Dermis microvascular lymphatic vessel endothelial cell (primary cell): ENCODE measurements at places on chromosomes 12 and 14. TPM values are rescaled to one million over a fixed set of nuclear protein-coding genes. Genes with fewer than 3 reads are reported as not detected.

- no peak for DNase-seq
These were observed 117.2 kb upstream of the ATP2B1 start for GRCh38 chr12:89825591-89826449.

Gene FOXG1
- not detected in 2 replicates for total RNA-seq

Gene TPH2
- not detected in 2 replicates for total RNA-seq

Gene ASCL1
- total RNA-seq, result not detected in 2 replicates

DNA sequence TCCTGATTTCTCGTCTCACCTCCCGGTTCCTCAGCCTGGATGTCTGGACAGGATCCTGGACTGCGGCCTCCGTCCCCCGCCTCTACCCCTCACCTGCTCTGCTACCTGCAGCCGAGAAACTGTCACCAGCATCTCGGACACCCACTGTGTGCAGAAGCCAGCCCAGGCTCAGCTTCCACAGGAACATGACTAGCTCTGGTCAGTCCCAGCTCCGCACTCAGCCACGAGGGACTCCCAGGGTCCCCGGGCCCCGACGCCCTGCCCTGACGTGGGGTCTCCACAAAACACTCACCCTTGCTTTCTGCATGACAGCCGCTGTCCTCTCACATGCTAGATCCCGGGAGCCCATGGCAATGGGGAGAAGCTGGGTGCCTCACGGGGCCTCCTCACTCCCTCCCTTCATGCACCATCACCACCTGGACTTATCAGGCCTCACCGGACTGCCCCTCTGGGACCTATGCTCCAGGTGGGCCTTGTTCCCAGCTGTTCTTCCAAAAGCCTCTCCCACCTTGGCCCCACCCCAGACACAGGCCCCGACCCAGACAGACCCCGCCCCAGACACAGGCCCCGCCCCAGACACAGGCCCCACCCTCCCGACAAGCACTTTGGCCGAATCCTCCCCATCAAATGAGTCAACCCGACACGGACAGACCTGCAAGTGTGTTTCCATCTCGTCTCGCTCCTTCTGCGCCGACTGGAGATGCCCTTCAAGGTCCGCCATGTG is 26.9 kb upstream of the ANKLE2 start:
- DNase-seq, result no peak

Gene LDHB
- 137 and 253 TPM in 2 replicates for total RNA-seq

GRCh38 chr12:25107920-25108319 is 87.0 kb downstream of the DNAI7 start:
- no peak for DNase-seq

Gene CTSG
- total RNA-seq, result not detected in 2 replicates

DNA sequence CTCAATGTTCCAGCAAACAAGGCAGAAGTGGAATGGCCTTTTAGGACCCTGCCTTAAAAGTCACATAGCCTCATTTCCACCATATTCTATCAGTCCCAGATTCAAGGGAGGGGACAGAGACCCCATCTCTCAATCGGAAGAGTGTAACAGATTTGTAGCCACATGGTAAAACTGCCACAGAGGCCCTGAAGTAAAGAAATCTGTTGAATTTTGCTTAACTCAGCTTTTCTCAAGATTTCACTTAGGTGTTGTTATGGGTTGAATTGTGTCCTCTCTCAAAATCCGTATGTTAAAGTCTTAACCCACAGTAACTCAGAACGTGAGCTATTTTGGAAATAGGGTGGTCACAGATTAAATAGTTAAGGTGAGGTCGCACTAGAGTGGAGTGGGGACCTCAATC is 22.7 kb upstream of the CCDC60 start:
- DNase-seq, result no peak

DNA sequence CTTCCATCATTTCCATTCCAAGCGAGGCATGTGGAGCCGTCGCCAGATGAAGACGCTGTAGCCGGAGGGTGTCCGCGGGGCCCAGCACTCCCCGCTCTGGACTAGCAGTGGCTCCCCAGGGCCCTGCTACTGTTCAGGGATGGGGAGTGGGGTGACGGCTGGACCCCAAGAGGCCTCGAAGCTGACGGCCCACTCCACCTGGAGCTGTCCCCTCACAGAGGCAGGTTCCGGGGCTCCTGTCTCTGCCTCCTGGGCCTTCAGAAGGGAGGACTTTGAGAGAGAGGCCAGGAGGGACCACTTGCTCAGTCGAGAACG is 101.6 kb downstream of the B4GALNT3 start:
- no peak for DNase-seq

- DNase-seq, result peak; percentile 24
These were observed 104.5 kb upstream of the EGLN3 start for GRCh38 chr14:34055157-34055950.

Gene GRIP1
- total RNA-seq, result under 0.01 and 0.13 TPM in 2 replicates

DNA sequence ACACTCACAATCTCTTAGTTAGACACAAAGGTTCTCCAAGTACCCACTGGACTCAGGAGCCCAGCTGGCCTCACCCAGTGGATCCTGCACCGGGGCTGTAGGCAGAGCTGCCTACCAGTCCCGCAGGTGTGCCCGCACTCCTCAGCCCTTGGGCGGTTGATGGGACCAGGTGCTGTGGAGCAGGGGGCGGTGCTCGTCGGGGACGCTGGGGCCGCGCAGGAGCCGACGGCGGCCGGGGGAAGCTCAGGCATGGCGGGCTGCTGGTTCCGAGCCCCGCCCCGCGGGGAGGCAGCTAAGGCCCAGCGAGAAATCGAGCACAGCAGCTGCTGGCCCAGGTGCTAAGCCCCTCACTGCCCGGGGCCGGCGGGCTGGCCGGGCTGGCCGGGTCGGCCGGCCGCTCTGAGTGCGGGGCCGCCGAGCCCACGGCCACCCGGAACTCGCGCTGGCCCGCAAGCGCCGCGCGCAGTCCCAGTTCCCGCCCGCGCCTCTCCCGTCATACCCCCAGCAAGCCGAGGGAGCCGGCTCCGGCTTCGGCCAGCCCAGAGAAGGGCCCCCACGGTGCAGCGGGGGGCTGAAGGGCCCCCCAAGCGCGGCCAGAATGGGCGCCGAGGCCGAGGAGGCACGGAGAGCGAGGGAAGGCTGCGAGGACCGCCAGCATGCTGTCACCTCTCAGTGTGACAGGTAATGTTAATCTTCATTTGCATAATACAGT is 506.8 kb downstream of the LRFN5 start:
- no peak for DNase-seq

Gene POTEG
- total RNA-seq, result not detected in 2 replicates

- DNase-seq, result no peak
These were observed 274.0 kb downstream of the SLC15A4 start for GRCh38 chr12:128549601-128550218.

Gene RHEBL1
- total RNA-seq, result 1.9 and 2.2 TPM in 2 replicates

DNA sequence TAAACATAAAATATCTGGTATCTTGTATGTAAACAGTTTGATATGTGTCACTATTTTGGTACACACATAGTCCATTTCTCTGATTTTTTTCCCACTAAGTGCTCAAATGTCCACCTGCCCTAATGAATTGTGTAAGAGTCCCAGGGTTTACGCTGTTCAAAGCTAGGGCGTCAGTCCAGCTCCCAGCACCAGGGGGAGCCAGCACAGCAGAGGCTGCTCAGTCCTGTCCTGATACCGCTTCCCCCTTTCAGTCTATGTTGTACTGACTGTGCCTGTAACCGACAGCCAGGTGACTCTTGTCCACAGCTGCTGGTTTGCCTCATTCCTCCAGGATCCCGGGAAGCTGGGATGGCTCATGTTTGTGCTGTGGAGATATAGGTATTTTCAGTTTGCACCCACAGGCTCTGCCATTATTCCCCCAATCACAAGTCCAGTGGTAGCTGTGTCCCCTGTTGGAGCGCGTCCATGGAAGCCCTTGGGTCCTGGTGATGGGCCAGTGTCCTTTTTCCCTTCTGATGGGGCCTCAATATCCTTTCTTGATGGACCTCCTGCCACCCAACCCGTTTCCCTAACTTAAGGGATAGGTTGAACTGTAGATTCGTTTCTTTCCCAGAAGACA is 242.0 kb downstream of the NEDD1 start:
- DNase-seq, result no peak

DNA sequence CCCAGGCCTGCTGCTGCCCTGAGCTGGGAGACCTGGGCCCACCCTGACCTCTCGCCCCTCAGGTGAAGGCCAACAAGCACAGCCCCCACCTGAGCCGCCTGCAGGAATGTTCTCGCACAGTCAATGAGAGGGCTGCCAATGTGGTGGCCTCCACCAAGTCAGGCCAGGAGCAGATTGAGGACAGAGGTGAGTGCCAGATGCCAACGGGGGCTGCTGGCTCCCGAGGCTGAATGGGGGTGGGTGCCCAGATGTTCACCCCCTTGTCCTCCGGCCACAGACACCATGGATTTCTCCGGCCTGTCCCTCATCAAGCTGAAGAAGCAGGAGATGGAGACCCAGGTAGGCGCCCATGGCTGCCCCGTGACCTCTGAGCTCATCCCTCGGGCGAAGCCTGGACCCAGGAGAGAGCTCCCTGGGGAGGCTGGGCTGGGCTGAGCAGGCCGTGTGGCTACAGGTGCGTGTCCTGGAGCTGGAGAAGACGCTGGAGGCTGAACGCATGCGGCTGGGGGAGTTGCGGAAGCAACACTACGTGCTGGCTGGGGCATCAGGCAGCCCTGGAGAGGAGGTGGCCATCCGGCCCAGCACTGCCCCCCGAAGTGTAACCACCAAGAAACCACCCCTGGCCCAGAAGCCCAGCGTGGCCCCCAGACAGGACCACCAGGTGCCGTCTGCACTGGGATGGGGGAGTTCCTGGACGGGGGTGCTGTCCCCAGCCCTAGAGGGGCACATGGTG is 25.8 kb downstream of the HIP1R start:
- no peak for DNase-seq

GRCh38 chr12:54197431-54197909 is 8.7 kb upstream of the SMUG1 start:
- DNase-seq, result no peak

- no peak for DNase-seq
These were observed 218 bp downstream of the LYSET start for GRCh38 chr14:93185349-93185720.

- no peak for DNase-seq
These were observed 12.8 kb downstream of the EPYC start for GRCh38 chr12:90991952-90992465.

DNA sequence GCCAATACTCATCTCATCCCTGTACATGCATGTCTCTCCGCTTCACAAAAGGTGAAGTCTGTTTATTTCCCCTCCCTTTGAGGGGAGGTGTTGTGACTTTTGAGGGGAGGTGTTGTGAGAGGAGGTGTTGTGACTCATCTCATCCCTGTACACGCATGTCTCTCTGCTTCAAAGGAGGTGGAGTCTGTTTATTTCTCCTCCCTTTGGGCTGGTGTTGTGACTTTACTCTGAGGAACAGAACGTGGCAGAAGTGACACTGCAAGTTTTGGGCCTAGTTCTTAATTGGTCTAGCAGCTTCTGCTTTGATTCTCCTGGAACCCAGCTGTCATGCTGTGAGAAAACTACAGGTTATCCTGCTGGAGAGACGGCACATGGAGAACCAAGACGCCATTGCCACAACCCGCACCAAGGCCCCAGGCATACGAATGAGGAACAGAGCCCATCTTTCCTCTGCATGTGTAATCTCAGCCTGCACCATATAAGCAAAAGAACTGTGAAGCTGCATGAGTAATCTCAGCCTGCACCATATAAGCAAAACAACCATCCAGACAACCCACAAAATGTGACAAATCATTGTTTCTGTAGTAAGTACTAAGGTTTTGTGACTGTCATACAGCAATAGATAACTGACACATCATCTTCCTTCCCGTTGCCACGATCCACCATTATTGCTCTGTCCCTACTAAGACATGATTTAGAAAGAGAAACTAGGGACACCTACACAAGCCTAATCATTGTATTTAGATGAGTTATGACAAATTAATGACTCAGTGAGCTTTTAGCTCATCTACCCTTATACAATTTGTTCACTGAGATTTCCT is 30.0 kb downstream of the GALNT4 start:
- DNase-seq, result no peak
